ENCODE measurements at places on chromosomes 2 and 18. TPM values are rescaled to one million over a fixed set of nuclear protein-coding genes. Genes with fewer than 3 reads are reported as not detected.

TNFRSF11A gene
- total RNA-seq: 6.2 TPM

ICOS gene
- total RNA-seq: 0.23 TPM

CCDC178 gene
- 2.9 TPM for total RNA-seq

GALR1 gene
- 0.12 TPM for total RNA-seq

C2orf80 gene
- total RNA-seq: not detected

DYSF gene
- 51.5 TPM for total RNA-seq

CD28 gene
- 2.7 TPM for total RNA-seq

CYTIP gene
- 16.8 TPM for total RNA-seq

PIKFYVE gene
- total RNA-seq: 40.1 TPM

FABP1 gene
- 1.1 TPM for total RNA-seq

RESP18 gene
- not detected for total RNA-seq

TSPYL6 gene
- total RNA-seq: not detected

DNAJC5G gene
- 0.12 TPM for total RNA-seq

POTEI gene
- total RNA-seq: 0.06 TPM

ONECUT2 gene
- 0.06 TPM for total RNA-seq

LRRTM4 gene
- total RNA-seq: 3.0 TPM

MAPRE2 gene
- total RNA-seq: 18.3 TPM

DGUOK gene
- 36.0 TPM for total RNA-seq

CRYGC gene
- total RNA-seq: not detected

CNDP1 gene
- 0.23 TPM for total RNA-seq

SPATA3 gene
- total RNA-seq: not detected

CCDC74A gene
- total RNA-seq: 20.4 TPM

MAP2 gene
- 14.7 TPM for total RNA-seq

Measured in metanephros (tissue), 2 donors.